ENCODE measurements at places on chromosomes 13 and 19.

DNA sequence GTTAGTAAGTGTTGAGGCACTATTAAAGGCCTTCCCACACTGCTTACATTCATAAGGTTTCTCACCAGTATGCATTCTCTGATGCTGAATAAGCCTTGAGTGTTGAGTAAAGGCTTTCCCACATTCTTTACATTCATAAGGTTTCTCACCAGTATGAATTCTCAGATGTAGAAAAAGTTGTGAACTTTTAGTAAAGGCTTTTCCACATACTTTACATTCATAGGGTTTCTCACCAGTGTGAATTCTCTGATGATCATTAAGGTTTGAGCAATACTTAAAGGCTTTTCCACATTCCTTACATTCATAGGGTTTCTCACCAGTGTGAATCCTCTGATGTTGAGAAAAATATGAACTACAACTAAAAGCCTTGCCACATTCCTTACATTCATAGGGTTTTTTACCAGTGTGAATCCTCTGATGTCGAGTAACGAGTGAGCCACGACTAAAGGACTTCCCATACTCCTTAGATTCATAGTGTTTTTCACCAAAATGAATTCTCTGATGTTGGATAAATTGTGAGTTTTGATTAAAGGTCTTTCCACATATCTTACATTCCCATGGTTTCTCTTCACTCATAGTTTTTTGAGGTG is 24.2 kb downstream of the ZNF829 start:
- H3K27ac ChIP-seq = no peak overlapping the region
- H3K36me3 ChIP-seq = peaks cover 17% of the 10 kb centered on the region
- H3K27me3 ChIP-seq = no peaks in the 10 kb centered on the region
- H3K4me1 ChIP-seq = no peaks in the 10 kb centered on the region
- no peak for DNase-seq

GRCh38 chr13:76000131-76000530 is 364.0 kb downstream of the LMO7 start:
- no peak overlapping the region for H3K4me3 ChIP-seq
- no peaks in the 10 kb centered on the region for H3K4me1 ChIP-seq
- H3K27me3 ChIP-seq = no peaks in the 10 kb centered on the region
- no peaks in the 10 kb centered on the region for H3K36me3 ChIP-seq

GRCh38 chr13:76741624-76742023 is 144.6 kb downstream of the KCTD12 start:
- H3K27ac ChIP-seq = no peak overlapping the region
- no peaks in the 10 kb centered on the region for H3K4me1 ChIP-seq
- no peak overlapping the region for H3K4me3 ChIP-seq
- DNase-seq = no peak
- no peaks in the 10 kb centered on the region for H3K27me3 ChIP-seq
- H3K36me3 ChIP-seq = no peaks in the 10 kb centered on the region

DNA sequence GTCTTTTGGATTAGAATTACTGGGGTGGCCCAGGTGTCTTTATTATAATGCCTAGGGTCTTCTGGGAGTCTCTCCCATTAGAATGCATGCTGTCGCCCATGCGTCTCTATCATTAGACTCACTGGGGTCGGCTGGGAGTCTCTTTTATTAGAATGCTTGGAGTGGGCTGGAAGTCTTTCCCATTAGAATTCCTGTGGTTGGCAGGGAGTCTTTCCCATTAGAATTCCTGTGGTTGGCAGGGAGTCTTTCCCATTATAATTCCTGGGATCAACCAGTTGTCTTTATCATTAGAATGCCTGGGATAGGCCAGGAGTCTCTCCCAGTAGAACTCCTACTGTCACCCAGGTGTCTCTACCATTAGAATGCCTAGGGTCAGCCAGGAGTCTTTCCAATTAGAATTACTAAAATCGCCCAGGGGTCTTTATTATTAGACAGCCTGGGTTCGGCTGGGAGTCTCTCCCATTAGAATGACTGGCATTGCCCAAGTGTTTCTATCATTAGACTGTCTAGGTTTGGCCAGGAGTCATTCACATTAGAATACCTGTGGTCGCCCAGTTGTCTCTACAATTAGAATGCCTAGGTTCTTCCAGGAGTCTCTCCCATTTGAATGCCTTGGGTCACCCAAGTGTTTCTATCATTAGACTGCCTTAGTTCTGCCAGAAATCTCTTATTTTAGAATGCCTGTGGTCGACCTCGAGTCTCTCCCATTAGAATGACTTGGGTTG is 1558.5 kb downstream of the UQCRFS1 start:
- no peaks in the 10 kb centered on the region for H3K4me1 ChIP-seq
- no peak overlapping the region for H3K27ac ChIP-seq
- H3K27me3 ChIP-seq = no peaks in the 10 kb centered on the region
- DNase-seq = no peak
- no peak overlapping the region for H3K4me3 ChIP-seq

DNA sequence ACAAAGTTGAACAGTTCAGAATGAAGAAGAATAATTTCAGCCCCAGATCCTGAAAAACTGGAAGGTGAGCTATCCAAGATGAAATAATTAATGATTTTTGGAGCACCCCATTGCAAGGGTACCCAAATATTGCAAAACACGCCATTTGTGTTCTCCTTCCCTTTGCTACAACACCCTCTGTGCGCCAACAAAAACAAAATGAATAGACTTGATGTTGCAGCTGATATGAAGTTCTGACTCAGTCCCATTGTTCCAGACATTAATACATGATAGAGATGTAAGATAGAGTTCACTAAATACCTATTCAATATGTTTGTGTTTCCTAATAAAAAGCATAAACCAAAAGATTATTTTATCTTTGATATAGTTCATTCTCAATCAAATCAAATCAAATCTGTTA is 287.5 kb upstream of the SOX21 start:
- DNase-seq = no peak
- H3K27me3 ChIP-seq = peaks cover 11% of the 10 kb centered on the region
- H3K27ac ChIP-seq = no peak overlapping the region
- no peaks in the 10 kb centered on the region for H3K36me3 ChIP-seq
